Kidney capillary endothelial cell (primary cell): ENCODE measurements at places on chromosomes 3 and 15.

- no peak for DNase-seq
These were observed 423.6 kb upstream of the MDFIC2 start for GRCh38 chr3:70736009-70736408.

DNA sequence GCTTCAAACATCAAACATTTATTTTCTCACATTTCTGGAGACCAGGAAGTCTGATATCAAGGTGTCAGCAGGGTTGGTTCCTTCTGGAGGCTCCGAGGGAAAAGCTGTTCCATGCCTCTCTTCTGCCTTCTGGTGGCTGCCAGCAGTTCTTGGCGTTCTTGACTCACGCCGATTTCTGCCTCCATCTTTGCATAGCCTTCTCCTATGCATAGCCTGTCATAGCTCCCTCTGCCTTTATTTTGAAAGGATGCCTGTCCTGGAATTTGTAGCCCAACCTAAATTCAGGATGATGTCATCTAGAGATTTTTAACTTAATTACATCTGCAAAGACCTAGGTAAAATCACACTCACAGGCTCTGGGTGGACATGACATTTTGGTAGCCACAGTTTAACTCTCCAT lies 70.4 kb downstream of the RGMA start:
- no peak for DNase-seq

DNA sequence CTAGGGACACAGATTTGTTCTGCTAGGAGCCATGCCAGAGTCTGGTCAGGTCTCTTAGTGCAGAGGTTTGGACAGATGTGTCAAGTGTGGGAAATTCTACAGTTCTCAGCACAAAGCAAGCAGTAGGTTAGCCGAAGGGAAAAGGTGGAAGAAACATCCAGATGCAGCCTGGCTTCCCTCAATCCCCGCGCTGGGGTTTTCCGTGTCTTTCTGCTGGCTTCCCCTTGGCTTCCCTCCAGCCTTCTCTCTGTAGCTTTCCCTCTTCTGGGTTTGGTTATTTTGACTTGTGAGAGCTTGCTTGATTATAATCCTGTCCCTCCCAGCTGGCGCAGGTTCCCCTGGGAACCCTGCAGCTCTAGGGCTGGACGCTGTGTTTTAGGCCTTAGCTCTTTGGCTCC lies 4.1 kb downstream of the TF start:
- DNase-seq: no peak

GRCh38 chr15:60526127-60526616 lies 47.2 kb upstream of the ICE2 start:
- DNase-seq: no peak

DNA sequence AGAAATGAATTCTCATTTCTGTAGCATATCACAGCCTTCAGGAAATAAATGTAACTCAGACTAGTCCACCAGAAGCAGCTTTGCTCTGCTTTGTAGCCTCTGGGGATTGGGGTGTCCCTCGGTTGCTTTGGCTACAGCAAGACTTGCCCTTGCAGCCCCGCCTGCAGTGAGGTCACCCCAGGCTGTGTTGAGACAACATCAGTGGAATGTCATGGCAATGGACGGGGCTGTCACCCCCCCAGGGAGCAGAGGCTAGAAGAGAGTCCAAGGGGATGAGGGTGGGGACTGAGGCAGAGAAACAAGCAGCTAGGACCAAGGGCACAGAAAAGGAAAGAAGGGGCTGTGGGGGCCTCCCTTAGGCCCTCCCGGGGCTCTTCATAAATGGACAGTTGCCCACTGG lies 854 bp downstream of the CLEC3B start:
- DNase-seq: no peak
